Activated naive CD8-positive, alpha-beta T cell treated with anti-CD3 and anti-CD28 coated beads, Interleukin-2, amount 10 ng/mL, durations not matched to agents 7 days and 5 days (primary cell): ENCODE measurements at places on chromosomes 16 and 17. TPM values are rescaled to one million over a fixed set of nuclear protein-coding genes. Genes with fewer than 3 reads are reported as not detected.

Gene UNC13D
- total RNA-seq: 221 TPM

Gene FBXO39
- 0.48 TPM for total RNA-seq

Gene WRAP53
- 19.4 TPM for total RNA-seq

Gene KRTAP1-1
- not detected for total RNA-seq

Gene ZNF785
- 24.8 TPM for total RNA-seq

DNA sequence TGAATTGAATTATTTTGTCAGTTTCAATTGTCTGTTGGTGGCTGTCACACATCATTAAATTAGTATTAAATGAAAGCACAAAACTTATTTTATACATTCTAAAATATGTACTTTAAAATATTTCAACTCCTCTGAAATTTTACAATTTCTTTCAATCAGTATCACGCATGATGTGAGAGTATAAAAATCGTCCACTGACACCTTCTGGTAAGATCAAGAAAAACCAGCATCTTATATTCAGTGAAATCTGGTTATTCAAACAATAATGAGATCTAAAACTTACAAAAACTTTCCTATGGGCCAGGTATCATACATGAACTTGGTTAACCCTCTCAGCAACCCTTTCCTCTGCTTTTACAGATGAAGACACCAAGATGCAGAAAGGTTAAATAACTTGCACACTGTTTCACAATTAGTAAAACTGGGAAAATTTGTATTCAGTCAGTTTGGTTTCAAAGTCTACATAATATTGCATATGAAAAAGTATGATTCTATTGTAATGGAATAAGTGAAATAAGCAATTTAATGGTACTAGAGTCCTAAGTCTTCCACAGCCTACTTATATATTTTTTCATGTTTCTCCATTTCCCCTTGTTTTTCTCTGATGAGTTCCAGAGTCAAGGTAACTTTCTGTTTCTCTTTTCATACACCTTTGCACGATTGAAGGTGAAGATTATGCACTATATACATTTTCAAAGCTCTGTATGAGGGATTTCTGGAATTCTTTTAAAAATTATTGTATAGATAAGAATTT, 58.7 kb downstream of the EFCAB5 start:
- H3K27ac ChIP-seq: no peak overlapping the region
- peaks cover 5% of the 10 kb centered on the region for H3K27me3 ChIP-seq
- H3K4me3 ChIP-seq: peak overlapping the region; percentile 46
- peaks cover 9% of the 10 kb centered on the region for H3K4me1 ChIP-seq
- no peak for DNase-seq

- no peaks in the 10 kb centered on the region for H3K36me3 ChIP-seq
- no peak overlapping the region for H3K4me3 ChIP-seq
- H3K27ac ChIP-seq: no peak overlapping the region
- no peak for DNase-seq
- peaks cover 6% of the 10 kb centered on the region for H3K27me3 ChIP-seq
These were observed 19.8 kb upstream of the MARCHF10 start for GRCh38 chr17:62827746-62828485.

DNA sequence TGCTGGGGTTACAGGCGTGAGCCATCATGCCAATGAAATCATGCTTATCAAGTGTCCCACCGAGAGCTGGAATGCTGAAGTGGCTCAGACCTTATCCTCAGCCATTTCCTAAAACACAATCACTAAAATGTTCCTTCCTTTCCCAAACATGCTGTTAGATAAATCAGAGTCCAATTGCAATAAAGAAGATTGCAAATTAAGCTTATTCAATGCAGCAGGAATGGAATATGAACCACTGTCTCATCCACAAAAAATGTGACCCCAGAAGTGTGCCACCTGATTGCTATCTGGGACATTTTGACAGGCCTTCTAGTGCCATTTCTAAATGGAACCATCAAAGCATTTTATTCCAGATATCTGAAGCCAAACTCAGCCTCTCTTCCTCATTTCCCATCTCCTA, 205.5 kb upstream of the CDH11 start:
- H3K36me3 ChIP-seq: no peaks in the 10 kb centered on the region
- no peak overlapping the region for H3K27ac ChIP-seq
- H3K4me1 ChIP-seq: no peaks in the 10 kb centered on the region
- no peak for DNase-seq
- H3K27me3 ChIP-seq: no peaks in the 10 kb centered on the region
- H3K4me3 ChIP-seq: no peak overlapping the region

DNA sequence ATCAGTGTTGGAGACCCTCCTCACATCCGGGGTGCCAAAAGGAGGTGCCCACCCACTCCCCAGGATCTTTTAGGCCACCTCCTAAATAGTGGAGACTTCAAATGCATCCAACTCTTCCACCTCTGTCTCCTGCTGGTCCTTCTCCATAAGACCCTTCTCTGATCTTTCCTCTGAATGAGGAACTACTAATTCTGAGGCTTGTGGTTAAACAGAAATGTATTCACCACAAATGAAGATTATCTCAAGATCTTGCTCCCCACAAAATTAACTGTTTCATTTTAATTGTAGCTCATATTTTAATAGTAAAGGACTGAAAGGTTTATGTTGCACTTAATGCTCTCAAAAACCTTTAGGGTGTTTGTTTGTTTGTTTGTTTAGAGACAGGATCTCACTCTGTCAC, 34.1 kb downstream of the TLE7 start:
- H3K27ac ChIP-seq: no peak overlapping the region
- H3K4me3 ChIP-seq: no peak overlapping the region
- H3K4me1 ChIP-seq: peaks cover 17% of the 10 kb centered on the region
- no peaks in the 10 kb centered on the region for H3K36me3 ChIP-seq

GRCh38 chr16:65725156-65725845, 603.4 kb upstream of the CDH11 start:
- no peaks in the 10 kb centered on the region for H3K4me1 ChIP-seq
- H3K27ac ChIP-seq: no peak overlapping the region
- H3K36me3 ChIP-seq: no peaks in the 10 kb centered on the region
- no peak overlapping the region for H3K4me3 ChIP-seq
- DNase-seq: no peak

DNA sequence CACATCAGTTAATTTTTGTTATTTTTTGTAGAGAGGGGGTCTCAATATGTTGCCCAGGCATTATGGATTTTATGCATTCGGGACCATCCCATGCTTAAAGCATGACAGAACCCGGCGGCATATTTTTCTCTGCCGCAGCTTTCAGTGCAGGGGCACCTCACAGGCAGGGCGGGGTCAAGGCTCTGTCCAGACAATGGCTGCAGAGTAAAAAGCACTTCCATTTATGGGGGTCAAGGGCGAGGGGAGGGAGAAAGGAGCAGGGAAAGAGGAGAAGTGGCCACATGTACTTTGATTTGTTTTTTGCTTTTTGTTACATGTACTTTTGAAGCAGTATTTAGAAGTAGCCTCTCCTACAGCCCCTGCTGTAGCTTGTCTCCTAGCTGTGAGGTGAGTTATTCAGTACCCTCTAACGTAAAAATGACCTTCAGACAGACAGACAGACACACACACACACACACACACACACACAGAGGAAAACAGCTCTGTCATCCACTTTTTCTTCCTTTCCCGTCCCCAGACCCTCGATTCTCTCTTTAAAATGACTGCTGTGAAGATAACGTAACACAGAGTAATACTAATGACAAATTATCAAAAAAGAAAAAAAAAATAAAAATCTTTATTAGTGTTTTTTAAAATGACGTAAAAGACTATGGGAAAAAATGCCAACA, 856 bp upstream of the SCPEP1 start:
- peak overlapping the region; percentile 69 for H3K4me3 ChIP-seq
- H3K36me3 ChIP-seq: no peaks in the 10 kb centered on the region
- H3K4me1 ChIP-seq: peaks cover 18% of the 10 kb centered on the region
- H3K27ac ChIP-seq: peak overlapping the region; percentile 24
- peaks cover 26% of the 10 kb centered on the region for H3K27me3 ChIP-seq

DNA sequence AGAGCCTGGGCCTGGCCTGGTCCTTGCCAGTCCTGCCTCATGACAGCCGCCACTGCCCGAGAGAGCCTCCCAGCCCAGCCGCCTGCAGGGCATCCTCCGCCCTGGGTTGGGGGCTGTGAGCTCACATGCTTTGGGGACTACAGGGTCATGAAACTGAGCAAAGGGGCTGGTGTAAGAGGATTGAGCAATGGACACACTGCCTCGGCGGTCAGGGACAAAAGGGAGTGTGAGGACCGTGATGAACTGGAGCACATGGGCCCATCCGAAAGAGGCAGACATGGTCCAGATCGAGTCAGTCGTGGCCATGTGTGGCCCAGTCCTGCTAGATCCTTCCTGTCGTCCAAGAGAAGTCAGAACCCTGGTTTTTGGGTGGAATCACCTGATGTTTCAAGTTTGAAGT, 52.3 kb downstream of the GSG1L start:
- no peaks in the 10 kb centered on the region for H3K36me3 ChIP-seq
- peaks cover 8% of the 10 kb centered on the region for H3K4me1 ChIP-seq
- DNase-seq: no peak
- H3K27me3 ChIP-seq: peaks cover 10% of the 10 kb centered on the region

DNA sequence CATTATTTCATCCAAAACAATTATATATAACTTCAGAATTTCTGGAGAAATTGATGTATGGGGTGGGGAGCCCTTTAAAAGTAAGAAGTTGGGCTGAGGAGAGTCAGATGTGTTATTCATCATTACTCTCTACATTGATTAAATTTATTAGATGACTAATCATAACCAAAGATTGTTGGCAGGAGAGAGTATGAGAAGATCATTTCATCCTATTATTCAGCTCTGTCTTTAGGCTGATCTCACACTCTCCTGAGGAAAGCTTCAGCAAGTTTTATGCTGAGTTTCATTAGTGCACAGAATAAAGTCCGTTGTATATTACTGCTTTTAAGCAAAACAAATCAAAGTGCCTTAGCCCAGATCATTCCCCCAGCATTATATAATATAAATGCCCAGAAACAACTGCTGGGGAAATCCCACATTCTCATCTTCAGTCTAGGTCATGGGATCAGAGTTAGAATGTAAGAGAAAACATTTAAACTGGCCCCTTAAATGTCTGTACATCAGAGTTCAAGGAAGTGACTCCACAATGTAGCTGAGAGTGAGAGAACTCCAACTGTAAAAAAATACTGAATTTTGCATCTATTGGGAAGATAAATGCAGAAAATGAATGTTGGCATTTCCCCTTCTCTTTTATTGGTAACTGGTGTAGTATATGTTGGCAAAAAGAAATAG, 130.1 kb upstream of the HLF start:
- H3K4me1 ChIP-seq: no peaks in the 10 kb centered on the region
- H3K4me3 ChIP-seq: no peak overlapping the region
- no peaks in the 10 kb centered on the region for H3K36me3 ChIP-seq
- H3K27me3 ChIP-seq: no peaks in the 10 kb centered on the region
- H3K27ac ChIP-seq: no peak overlapping the region

DNA sequence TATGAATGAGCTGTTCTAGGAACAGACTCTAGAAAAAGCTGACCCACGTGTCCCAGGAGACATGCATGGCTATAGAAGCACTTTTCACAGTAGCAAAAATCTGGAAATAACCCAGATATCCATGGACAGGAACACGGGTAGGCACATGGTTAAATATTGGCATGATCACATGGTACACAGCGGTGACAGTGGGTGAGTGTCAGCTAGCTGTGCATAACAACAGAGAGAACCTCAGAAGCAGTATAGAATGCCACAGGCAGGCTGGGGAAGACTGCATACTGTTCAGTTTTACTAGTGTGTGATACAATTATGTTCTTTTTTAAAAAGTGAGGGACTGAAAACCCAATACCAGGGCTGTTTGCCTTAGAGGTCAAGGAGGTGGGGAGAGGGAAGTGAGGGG, 31.4 kb downstream of the EPN2 start:
- no peak overlapping the region for H3K4me3 ChIP-seq
- no peaks in the 10 kb centered on the region for H3K36me3 ChIP-seq
- no peak overlapping the region for H3K27ac ChIP-seq
- DNase-seq: no peak

- H3K4me3 ChIP-seq: no peak overlapping the region
- H3K4me1 ChIP-seq: peaks cover 31% of the 10 kb centered on the region
- H3K27ac ChIP-seq: no peak overlapping the region
- peaks cover 14% of the 10 kb centered on the region for H3K36me3 ChIP-seq
These were observed 111.4 kb downstream of the PRKCA start for GRCh38 chr17:66413559-66414520.

GRCh38 chr16:80121522-80121909, 419.3 kb upstream of the DYNLRB2 start:
- H3K4me1 ChIP-seq: no peaks in the 10 kb centered on the region
- peaks cover 2% of the 10 kb centered on the region for H3K27me3 ChIP-seq
- H3K27ac ChIP-seq: no peak overlapping the region
- no peak overlapping the region for H3K4me3 ChIP-seq
- DNase-seq: no peak
- H3K36me3 ChIP-seq: no peaks in the 10 kb centered on the region
